Aorta (tissue), 5 donors: ENCODE measurements at places on chromosomes 6 and 20. TPM values are rescaled to one million over a fixed set of nuclear protein-coding genes. Genes with fewer than 3 reads are reported as not detected.
A peak's percentile ranks its signal among the peaks of the same experiment; 100 is the strongest.

GRCh38 chr20:25860531-25861150 is 164.0 kb upstream of the ZNF337 start:
- DNase-seq = peak; percentile 70

DNA sequence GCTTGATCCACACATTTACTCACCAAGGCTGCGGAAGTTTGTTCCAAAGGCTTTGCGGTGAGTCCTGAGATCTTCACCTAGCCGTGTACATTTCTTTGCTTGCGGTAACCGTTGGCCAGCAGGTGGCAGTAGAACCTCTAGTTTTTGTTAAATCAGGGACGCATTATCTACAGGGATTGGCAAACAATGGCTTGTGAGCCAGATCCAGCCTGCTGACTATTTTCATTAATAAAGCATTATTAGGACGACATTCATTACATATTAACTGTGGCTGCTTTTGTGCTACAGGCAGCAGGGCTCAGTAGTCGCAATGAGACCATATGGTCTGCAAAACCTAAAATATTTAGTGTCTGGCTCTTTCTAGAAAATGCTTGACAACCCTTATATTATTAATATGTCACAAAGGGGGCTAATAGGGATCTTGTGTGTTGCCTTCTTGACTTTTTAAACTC is 174.1 kb downstream of the DOK5 start:
- peak; percentile 79 for DNase-seq

GRCh38 chr6:82246802-82247504 is 591 bp downstream of the IBTK start:
- DNase-seq = peak; percentile 61

- no peak for DNase-seq
These were observed 754.5 kb downstream of the C6orf118 start for GRCh38 chr6:164554700-164555476.

DNA sequence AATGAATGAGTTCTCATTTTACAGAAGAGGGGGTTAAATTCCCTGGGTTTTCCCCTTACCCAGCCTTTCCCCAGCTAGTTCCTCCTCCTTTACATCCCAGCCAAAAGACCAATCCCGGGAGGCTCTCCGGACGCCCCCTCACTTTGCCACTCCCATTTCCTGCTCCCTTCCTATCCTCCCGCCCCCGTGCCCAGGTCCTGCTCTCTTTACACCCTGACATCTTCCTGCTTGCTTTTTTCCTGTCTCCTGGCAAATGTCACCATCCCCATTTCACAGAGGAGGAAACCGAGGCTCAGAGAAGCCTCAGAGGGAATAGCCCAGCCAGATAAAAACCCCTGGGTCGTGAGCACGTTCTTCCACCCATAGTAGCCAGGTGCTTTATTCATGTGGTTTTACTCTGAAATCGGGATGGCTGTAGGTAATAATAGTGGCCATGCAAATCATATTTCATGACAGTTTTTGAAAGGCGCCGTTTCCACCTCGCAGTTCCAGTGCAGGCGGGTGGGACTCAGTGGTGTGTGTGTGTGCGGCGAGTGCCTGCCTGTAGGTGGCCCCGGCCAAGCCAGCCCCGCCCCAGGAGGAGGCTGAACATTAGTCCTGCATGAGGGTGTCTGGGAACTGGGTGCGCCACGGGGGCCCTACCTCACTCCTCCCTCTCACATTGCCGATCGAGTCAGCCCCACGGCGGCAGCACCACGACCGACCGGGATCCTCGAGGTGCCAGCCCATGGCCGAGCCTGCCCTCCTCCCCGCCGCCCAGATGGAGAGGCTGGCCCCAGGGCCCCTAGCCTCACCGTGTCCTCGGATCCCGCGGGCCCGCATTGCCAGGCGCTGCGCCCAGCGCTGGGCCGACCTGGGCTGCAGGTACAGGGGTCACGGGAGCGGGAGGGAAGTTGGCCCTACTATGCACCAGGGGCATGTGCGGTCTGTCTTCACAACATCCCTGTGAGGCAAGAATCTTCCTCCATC is at the start of gene ARHGAP40:
Gene ARHGAP40 (plus strand): TSS at position 594 of the 969 bp plus-strand sequence.
- DNase-seq = no peak

- no peak for DNase-seq
These were observed 25.9 kb upstream of the AGPAT4 start for GRCh38 chr6:161299726-161300125.

- DNase-seq = no peak
These were observed 81.9 kb downstream of the ZMYND8 start for GRCh38 chr20:47274401-47275108.

DNA sequence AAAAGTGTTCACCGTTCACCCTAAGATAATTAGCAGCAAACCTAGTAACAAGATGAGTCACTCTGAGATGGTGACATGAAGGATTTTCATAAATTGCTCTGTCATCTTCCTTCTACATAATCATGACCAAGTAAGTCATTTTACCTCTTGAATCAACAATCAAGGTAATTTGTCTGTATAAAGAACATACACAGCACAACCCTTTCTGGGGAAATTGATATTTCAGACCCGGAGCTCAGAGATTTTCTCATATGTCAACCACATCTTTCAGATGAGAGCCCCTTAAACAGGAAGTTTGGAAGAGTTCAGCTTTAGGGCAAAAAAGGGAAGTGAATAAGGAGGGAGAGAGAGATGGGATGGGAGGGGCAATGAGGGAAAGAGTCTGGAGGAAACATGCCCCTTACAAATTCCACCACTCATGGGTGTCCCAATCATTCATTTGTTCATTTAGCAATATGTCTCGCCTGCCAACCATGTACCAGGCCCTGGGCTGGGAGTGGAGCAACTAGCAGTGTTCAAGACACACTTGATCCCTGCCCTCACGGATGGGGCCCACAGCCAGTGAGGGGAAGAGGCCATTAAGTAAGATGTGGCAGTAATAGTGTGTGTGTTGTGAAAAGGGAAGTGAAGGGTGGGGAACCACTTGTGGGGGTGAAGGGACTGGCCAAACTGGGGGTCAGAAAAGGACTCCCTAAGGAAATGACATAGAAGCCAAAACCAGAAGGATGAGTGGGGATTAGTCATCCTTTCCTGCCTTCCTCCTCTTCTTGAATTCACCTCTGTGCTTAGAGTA is 190.9 kb downstream of the MAFB start:
- DNase-seq = peak; percentile 82

DNA sequence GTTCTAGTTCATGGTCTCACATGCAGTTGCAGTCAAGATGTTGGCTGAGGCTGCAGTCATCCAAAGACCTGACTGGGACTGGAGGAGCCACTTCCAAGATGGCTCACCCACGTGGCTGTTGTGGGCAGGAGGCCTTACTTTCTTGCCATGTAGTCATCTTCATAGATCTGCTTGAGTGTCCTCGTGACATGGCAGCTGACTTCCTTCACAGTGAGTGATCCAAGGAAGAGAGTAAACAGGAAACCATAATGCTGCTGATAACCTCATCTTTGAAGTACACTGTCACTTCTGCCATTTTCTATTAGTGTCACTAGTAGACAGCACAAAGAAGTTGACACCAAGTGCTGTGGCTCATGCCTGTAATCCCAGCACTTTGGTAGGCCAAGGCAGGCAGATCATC is 40.1 kb upstream of the AKIRIN2 start:
- peak; percentile 78 for DNase-seq

- DNase-seq = no peak
These were observed 148.2 kb upstream of the CITED2 start for GRCh38 chr6:139522511-139523220.

DNA sequence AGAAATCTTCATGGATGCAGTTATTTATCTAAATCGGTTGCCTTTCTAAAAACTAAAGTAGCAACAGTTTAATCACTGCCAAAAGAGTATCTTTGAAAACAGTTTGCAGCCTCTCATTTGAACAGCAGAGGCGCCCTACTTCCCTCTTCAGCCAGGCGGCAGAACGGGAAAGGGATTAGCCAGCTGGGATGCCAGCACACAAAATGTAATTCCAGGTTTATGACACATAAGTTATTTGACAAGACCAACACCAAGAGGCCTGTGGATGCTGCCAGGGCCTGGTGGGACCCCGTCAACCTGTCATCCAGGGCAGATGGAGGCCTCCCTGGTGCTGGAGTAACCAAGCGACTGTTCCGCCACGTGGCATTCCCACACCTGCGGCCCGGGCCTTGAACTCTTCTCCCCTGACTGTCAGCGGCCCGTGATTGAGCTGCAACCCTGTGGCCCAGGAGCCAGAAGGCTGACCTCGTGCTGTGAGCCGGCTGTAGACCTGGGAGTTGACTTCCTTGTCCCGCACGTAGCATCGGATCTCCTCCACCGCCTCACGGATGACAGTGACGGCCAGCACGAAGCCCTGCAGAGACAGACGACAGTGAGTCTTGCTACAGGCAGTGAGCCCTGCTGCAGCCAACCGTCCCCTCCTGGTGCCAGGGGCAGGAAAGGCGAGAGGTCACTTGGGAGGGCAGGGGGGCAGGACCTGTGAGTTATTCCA is 55.5 kb downstream of the ATP9A start:
- DNase-seq = no peak

DNA sequence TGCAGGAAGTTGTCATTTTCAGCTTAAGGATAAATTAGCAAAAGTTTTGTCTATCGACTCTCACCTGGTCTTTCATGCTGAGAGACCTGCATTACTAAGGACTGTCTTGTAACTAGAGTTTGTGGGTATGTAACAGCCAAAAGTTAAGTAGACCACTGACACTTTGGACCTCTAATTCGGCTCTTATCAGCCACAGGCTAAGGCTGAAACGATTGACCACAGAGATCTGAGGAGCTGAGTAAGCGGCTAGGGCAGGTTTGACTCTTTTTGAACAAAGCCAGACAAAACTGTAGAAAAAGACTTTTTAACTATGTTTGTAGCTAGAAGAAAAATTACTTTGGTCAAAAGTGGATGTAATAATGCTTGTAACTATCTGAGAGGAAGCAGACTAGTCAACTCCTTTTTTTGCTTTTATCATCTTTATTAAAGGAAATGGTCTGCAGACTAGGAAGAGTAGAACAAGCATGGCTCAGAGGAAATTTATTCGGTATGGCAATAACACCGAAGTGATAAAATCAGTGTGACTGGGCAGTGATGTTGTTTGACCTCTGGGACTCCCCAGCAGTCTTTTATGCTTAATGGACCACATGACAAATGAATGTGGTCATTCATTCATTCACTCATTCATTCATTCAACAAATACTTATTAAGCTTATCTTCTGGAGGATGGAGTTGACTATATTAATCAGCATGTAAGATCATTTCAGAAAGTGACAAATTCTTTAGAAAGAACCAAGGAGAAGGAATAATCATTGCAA is 725.0 kb upstream of the HS3ST5 start:
- DNase-seq = no peak

DNA sequence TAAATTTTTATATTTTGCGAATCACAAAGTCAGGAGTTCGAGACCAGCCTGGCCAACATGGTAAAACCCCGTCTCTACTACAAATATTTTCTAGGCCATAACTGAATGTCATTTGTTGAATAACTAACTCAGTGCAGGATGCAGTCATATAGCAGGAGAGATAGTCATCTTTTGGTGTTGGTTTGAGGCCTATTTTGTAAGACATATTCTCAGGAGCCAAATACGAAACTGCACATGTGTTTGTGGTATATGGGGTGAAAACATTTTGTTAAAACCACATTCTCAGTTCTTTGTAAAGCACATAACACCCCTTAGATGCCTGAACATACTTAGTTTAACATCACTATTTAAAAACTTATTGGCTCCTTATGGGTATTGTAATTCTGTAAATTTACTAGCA is 4.7 kb upstream of the ENPP5 start:
- DNase-seq = no peak

GRCh38 chr6:24122139-24122538 is 3.9 kb upstream of the NRSN1 start:
- DNase-seq = no peak

DNA sequence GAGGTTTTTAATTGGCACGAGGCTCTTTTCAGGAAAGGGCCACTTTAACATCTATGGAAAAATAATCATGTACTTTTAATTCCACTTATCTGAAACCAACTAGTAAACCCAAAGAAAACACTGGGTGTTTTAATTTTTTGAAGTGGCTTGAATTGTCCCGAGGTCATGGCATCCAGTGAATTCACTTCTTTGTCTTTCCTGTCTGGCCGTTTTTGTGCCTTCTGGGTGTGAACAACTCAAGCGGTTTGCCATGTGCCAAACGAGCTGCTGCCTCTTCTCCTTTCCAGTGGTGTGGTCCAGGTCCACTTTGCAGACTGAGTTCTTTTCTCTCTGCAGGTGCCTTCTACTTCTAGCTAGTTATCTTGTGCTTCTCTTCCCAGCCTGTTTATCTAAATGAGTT is 117.5 kb downstream of the PLCB4 start:
- DNase-seq = no peak

- no peak for DNase-seq
These were observed 19.8 kb upstream of the C6orf62 start for GRCh38 chr6:24738741-24739140.

Gene NOTCH4
- total RNA-seq = 64.4 TPM

Gene MLIP
- total RNA-seq = 2.2 TPM

Gene CTCFL
- total RNA-seq = not detected

Gene EBF4
- 16.7 TPM for total RNA-seq

Gene SIRPD
- 0.42 TPM for total RNA-seq

Gene POM121L2
- total RNA-seq = not detected

Gene B4GALT5
- 38.3 TPM for total RNA-seq

Gene UBE2V1
- 107 TPM for total RNA-seq

Gene MCHR2
- not detected for total RNA-seq

Gene NHLRC1
- 1.6 TPM for total RNA-seq
